Activated CD4-positive, alpha-beta T cell treated with anti-CD3 and anti-CD28 coated beads for 1 hour (primary cell): ENCODE measurements at places on chromosomes 13 and 19.

DNA sequence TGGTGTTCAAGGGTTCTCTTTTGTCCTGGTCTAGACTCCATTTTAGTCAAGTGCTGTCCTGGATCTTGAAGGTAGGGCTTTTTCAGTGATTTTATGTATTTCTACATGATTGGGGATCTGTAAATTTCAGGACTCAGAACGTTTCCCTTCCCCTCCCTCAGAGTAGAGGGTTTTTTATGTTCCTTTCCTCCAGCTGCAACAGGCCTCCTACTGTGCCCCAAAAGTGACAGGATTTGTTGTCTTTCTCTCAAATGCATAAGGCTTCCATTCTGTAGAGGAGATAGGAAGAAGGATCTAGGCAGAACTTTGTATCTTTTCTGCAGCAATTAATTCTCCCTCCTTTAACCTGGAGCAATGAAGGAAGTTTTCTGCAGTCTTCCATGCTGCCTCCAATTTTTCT lies 251.3 kb downstream of the MAB21L1 start:
- DNase-seq = no peak

DNA sequence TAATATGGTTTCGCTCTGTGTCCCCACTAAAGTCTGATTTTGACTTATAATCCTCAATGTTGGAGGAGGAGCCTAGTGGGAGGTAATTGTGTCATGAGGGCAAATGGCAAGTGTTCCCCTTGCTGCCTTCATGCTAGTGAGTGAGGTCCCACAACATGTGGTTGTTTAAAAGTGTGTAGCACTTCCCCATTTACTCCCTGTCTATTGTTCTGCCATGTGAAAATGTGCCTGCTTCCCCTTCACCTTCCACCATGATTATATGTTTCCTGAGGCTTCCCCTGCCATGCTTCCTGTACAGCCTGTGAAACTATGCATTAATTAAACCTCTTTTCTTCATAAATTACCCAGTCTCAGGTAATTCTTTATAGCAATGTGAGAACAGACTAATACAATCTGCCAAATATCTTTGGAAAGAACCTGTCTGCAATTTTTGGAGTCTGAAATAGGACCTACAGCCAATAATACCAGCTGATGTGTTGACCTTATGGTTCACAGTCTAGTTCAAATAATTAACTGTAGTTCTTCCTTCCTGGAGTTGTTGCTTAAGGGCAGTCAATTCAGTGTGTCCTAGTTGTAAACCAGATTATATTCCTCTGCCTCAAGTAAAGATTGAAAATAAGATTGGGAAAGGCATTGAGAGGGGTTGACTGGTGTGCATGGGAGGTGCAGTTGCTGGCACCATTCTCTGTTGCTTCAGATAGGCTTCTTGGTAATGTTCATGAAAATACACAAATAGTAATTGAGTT lies 1442.9 kb downstream of the SLITRK1 start:
- DNase-seq = no peak

GRCh38 chr19:14559916-14560775 lies 11.7 kb downstream of the NDUFB7 start:
- no peak for DNase-seq

- DNase-seq = no peak
These were observed 137.5 kb downstream of the SLITRK6 start for GRCh38 chr13:85661675-85662074.

GRCh38 chr19:16041299-16041990 lies 34.9 kb upstream of the TPM4 start:
- DNase-seq = peak; percentile 67

DNA sequence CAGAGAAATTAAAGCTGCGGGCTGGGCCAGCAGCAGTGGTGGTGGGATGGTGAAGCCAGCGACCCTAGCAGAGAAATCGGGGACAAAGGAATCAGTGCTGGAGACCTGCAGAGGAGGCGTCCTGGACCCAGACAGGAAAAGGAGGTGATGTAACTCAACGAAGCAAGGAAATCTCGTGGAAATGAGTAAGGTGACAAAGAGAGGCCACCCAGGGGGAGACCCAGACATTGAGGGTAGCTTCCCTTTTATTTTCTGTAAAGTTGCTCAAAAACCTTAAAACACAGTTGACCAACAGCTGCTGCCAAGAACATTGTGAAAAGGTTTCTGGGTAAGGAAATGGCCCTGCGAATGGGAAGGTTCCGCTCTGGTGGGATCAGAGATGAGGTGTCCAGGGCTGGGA lies 13.3 kb upstream of the RETN start:
- no peak for DNase-seq

GRCh38 chr19:5950741-5951140 lies 27.2 kb downstream of the RANBP3 start:
- no peak for DNase-seq

- DNase-seq = no peak
These were observed 262.3 kb downstream of the POU4F1 start for GRCh38 chr13:78341032-78341431.

DNA sequence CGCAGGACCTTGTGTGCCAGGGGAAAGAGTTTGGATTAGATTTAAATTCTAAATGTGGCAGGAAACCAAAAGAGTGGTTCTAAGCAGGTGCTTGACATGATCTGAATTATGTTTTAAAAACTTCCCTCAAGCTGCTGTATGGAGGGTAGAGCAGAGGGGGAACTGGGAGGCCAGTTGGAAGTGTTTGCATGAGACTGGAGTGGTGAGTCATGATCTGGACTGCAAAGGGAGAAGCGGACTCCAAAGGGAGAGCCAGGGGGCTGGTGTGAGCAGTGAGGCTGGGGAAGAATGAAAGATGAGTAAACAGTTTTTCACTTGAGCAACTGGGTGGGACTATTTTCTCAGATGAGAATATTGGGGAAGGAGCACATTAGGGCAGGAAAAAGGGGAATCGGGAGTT lies 206.1 kb downstream of the DNAJC15 start:
- DNase-seq = no peak

DNA sequence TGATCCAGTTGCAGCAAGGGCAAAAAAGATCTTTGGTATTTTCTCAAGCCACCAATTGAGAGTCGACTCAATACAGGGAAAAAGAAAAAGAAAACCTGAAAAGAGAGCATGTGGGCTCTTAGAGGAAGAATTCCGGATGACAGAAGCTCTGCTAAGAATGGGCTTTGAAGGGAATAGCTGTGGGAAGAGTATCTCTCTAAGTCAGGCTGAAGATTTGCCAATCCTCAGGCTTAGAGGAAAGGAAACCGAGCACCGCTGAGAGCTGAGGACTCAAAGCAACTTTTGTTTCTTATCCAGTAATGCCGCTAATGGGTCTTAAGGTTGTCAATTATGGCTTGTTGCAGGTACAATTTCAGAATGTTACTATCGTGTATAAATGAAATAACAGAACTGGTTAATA lies 166.4 kb downstream of the EFNB2 start:
- DNase-seq = no peak

GRCh38 chr13:48977973-48978372 lies 2.3 kb downstream of the FNDC3A start:
- DNase-seq = no peak

DNA sequence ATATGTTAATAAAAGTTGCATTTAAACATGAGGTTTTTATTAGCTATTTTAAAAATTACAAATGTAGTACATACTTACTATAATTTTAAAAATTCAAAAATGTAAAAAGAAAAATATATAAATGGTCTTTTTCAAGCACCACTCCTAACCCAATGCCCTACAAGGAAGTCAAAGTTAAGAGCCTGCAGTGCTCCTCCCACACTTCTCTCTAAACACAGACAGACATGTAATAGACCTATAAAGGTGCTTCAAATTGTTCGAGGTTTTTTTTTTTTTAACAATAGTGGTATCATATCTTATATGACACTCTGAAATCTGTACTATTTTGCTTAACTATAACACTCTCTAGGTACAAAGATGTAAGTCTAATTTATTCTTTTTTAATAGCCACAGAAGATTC lies 25.4 kb downstream of the VWA8 start:
- DNase-seq = no peak

GRCh38 chr13:40648040-40648439 lies 18.4 kb downstream of the FOXO1 start:
- DNase-seq = no peak

- DNase-seq = no peak
These were observed 37.3 kb downstream of the EFNB2 start for GRCh38 chr13:106498158-106498557.

DNA sequence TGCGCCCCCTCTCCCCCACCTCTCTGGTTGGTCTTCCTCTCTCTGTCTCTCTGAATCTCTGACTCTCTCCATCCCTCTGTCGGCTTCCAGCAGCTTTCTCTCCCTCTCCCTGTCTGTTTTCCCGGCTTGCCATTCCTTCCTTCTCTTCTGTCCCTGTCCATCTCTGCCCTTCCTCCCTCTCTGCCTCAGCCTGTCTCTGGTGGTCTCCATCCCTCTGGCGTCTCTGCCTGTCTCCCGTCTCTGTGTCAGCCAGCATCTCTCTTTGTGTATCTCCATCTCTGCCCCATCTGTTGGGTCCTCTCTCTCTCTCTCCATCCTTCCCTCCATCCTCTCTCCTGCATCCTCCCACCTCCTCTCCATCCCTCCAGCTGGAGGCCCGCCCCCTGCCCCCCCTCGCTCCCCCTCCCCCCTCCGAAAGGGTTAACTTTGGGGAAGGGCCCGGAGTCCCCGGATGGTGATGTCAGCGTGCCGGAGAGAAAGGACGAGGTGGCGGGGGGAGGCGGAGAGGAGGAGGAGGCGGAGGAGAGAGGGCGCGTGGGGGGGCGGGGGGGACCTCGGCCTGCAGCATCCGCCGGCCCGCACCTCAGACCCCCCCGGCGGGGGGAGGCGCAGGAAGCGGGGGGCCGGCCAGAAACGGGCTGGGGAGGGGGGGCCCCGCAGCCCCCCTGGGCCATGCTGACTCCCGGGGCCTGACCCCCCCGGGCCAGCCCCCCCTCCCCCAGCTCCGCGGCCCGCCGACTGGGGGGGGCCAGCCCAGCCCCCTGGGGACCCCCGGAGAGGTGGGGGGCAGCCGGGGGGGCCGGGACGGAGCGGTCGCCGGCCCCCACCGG lies at the start of gene BRSK1:
BRSK1 (plus strand) TSS at position 450 of the 830 bp plus-strand sequence. CDS start 446 bp downstream, outside the sequence.
- no peak for DNase-seq

DNA sequence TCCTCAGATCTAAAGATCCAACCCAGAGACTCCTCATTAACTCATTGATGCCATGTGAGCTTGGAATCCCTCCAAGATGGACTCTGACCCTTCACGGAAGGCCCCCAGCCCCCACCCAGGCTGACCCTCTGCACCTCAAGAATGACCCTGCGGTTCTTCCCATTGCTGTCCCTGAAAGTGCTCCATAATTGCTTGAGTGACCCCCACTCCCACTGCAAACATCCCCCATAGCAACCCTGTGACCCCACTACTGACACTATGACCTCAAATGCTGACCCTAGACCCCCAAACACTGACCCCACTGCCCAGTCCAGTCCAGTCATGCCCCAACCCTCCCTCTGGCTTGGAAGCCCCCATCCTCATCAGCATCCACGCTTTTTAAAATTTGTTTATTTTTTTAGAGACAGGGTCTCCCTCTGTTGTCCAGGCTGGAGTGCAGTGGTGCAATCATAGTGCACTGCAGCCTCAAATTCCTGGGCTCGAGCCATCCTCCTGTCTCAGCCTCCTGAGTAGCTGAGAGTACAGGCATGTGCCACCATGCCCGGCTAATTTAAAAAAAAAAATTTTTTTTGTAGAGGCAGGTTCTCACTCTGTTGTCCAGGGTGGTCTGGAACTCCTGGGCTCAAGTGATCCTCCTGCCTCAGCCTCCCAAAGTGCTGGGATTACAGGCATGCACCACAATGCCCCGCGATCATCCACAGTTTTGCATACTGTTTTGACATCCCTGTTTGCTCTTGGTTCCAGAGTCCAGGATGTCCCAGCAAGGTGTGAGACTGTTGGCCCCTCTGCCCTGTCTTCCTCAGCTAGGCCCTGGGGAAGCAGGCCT lies 855 bp downstream of the LYL1 start:
- no peak for DNase-seq

DNA sequence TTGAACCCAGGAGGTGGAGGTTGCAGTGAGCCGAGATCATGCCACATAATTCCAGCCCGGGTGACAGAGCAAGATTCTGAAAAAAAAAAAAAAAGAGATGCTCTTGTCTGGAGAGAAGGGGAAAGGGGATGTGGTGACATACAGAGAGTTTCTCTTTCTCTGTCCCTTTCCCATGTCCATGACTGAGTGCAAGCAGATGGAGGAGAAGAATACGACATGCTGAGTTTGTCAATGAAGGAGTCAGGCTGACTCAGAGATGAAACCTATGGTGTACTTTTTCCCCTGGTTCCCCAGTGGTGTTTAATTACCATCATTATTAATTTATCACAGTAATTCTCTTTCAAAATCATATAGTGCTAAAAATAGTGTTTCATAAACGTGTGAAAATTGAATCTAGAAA lies 448.8 kb downstream of the FOXO1 start:
- no peak for DNase-seq

DNA sequence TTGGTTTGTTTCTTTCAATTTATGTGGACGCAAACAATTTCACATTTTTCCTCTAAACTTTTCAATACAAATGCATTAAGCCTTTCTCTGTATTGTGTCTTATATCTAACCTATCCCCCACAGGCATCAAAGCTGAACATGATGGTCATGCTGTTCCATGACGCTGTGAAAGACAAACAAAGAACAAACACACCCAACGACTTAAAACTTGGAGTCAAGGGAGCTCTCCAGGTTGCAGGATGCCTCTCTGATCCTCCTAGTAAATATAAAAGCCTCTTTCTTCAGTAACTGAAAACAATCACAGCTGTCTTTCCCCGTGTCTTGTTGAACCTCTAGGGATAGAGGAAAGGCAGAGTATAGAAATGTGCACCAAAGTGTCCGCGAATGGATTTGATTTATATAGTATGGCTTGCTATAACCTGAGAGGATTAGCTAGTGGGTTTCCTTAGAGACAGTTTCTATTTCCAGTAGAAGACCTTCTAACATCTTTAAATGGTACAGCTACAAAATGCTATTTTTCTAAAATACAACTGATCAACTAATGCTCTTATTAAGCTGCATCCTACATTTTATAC lies 43.1 kb downstream of the PCDH9 start:
- DNase-seq = no peak

DNA sequence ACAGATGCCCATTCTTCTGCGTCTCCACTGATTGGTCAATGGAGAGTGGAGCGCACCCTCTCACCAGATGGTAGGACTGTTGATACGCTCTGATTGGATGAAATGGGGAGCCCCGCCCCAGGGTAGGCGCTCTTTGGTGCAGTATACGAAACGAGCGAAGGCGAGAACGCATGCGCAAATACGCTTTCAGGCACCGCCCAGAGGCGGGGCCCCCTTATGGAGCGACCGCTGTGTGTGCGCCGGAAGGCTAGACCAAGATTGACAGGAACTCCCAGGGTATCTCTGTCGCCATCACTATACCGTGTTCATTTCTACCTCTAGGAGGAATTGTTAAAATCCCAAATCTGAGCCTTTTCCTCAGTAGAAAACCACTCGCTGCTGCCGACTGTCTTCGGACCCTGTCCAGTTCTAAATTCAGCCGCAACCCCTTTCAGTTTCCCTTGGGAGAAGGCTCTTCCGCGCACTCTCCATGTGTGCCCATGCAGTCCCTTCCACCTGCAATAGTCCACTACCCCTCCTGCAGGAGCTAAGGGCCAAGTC lies 720 bp upstream of the HNRNPL start:
- DNase-seq = peak; percentile 98

GRCh38 chr13:21055511-21056045 lies 5.8 kb downstream of the LATS2 start:
- DNase-seq = no peak
